NCI-H1417 (cell line): ENCODE measurements at places on chromosomes 16 and 17.
A peak's percentile ranks its signal among the peaks of the same experiment; 100 is the strongest.

DNA sequence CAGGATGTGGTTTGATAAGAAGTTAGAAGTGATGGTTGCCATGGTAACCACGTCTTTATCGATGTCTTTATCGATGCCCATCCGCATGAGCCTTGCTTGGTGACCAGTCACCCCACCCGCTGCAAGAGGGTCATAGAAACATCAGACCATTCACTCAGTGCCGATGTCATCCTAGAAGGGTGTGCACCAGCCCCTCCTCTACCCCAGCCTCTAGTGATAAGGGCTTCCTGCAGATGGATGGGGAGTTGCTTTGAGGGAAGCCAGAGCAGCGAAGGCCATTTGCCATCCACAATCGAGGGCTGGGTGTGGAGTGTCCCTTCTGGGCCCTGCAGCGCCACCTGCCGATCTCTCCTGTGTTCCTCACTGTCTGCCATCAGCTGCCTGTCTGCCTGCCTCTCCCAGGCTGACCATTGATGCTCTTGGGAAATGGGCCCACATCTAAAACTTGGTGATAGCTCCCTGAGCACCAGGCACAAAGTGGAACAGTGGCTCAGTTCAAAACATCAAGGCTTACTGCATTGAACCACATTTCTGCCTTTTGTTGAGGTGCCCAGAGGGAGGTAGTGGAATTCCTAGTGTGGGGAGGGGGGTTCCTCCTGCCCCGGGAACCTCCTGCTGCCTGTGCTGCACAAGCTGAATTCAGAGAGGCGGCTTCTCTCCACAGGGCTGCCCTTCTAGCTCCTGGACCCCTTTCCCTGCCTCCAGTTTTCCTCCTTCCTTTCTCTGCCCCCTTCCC is 8.9 kb downstream of the CALB2 start:
- peak; percentile 16 for DNase-seq

- DNase-seq, result no peak
Observed at GRCh38 chr16:78535098-78535497, 435.6 kb downstream of the WWOX start.

- no peak for DNase-seq
Observed at GRCh38 chr17:78797213-78797612, 15.1 kb upstream of the CYTH1 start.

DNA sequence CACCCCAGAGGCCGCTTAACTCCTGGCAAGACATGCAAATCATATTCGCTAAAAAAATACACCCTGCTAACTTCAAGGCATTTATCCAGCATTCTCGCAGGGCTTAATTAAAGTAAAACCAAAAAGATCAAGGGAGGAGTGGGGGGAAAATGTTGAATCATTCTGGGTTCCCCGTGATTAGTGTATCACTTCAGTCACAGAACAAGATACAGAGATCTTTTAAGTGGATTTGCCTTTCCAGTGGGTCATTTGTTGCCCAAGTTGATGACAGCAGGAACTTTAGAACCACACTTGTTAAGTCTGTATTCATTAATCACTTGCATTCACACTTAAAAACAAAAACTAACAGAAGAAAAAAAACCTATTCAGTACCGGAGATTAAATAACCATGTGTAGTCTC is 17.3 kb downstream of the CRYBA1 start:
- no peak for DNase-seq

DNA sequence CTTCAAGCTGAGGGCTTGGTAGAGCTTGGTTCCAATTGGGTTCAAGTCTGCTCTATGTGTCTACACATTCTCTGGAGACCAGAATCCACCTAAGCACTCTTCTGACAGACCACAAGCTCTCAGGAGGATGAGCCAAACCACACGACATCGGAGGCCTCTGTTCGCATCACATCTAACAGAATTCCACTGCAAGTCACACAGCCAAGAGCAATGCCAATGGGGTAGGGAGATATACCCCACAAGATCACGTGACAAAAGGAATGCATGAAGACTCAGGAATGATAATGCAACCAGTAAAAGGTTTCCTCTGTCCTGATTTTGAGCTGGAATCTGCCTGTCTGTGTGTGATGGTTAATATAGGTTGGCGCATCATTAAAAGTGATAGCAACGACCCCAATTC is 46.6 kb upstream of the RPL38 start:
- no peak for DNase-seq

- no peak for DNase-seq
Observed at GRCh38 chr17:78237401-78238012, 6.1 kb downstream of the TMEM235 start.

GRCh38 chr16:86450691-86451090 is 59.6 kb upstream of the FOXF1 start:
- no peak for DNase-seq

DNA sequence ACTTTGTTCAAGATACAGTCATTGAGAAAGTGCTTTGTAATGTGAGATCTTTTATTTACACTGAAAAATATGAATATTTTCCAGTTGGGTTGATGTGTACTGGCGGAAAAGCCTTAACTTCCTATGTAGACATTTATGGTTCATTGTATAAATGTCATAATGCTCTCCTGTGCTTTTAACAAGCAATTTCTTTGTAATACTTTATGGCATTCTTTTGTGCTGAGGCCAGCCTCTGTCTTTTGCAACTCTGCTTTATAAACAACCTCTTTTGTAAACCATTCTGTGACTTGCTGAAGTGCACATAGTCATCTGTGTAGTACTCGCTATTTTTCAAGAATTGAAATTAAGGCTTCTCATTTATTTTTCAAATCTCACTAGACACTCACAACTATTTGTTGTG is 291.2 kb downstream of the CDH11 start:
- DNase-seq, result no peak

GRCh38 chr17:11928436-11928835 is 68.8 kb downstream of the ZNF18 start:
- DNase-seq, result no peak

GRCh38 chr17:31467502-31468256 is 76.2 kb downstream of the RAB11FIP4 start:
- no peak for DNase-seq

- peak; percentile 71 for DNase-seq
Observed at GRCh38 chr16:57536306-57537193, at the start of gene CCDC102A. TSS of gene CCDC102A (minus strand) at chr16:57536571. CDS start at chr16:57529177, 7,394 bp downstream.

- DNase-seq, result peak; percentile 19
Observed at GRCh38 chr16:87927195-87927562, 9.2 kb downstream of the CA5A start.

DNA sequence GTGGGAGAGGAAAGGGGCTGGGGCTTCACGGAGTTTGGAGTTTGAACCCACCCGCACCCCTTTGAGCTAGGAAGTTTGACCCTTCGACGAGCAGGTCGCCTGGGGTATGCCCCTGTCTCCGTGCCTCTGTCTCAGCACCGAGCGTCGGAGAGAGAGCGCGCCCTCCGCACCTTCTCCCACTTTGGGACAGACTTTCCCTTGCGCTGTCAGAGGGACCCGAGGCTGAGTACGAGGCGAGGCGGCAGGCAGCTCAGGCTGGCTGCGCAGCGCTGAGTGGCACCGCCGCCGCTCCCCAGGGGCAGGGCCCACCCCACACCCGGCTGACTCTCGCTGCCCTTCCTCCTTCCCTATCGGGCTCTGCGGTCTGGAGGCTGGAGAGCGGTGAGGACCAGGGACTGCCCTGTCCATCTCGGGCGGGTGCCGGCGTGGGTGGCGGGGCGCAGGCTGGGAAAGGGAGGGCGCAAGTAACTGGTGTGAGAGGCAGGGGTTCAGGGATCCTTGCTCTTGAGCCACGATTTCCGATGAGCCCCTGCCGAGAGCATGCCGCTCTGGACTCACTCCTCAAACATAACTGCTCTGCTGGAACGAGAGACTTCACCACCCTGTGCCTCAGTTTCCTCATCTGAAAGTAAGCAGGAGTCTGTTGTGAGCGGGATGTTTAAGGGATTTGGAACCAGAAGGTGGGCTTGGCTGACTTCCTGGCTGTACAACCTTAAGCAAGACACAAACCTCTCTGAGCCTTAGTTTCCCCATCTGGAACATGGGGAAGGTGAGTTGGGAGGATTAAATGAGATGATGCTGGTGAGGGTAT is 981 bp downstream of the BEAN1 start:
- no peak for DNase-seq

DNA sequence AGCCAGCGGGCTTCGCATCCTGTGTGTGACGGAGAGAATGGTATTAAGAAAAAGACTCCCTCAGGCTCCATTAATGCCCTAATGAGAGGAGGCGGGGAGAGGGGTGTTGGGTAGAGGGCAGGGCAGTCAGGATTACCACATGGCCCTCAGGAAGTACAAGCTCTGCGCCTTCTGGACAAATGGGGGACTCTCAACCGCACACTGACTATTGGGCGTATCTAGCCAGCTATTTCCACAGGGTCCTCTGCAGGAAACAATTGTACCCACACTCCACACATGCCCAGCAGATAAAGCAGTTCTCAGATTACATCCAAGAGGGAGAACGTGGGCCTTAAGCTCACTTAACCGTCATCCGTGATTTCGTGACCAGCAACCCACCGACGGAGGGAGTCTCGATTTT is 14.7 kb downstream of the NXN start:
- no peak for DNase-seq

DNA sequence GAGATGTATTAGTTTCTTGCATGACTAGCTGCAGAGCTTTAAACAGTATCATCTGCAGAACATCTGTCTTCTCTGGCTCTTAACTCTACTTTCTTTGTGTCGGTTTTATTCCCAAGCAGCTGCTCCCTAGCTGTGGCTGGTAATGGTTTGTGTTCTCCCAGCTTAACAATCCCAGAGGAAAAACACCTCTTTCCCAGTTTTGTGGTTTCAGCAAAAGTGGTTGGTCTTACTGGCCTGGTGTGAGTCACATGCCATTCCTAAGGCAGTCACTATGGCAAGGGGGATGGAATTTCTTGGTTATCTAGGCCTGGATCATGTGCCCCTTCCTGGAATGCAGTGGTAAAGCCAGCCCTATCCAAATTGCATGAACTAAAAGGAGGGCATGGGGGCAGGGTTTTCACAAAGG is 27.5 kb downstream of the OMG start:
- DNase-seq, result no peak

DNA sequence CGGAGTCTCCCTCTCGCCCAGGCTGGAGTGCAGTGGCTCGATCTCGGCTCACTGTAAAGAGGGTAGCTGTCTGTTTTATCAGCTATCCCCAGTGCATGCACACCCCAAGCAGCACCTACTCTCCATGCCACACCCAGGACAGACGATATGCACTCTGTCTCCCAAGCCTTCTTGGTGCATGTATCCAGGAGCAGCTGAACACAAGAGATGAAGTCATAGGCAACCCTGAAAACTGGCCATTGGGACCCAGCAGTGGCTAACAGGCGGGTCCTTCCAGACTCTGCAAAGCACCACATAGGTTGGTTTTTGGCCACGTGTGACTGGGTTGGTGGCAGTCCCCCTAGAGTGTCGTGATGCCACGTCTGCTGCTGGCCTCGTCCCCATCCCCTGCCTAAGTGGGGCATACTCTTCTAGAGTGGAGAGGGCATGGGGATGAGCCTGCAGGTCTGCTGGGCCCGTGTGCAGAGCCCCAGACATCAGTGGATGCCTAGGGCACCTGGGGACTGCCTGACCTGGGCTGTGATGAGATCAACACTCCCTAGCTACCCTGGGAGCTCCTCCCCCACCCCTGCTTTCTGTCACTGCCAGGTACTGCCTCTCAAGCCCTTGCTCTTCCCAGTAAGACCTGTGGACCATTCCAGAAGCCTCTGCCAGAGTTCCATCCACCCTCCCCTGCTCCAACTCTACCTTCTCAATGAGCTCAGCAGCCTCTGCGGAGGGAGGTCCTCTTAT is 9.3 kb downstream of the PDE6G start:
- no peak for DNase-seq

DNA sequence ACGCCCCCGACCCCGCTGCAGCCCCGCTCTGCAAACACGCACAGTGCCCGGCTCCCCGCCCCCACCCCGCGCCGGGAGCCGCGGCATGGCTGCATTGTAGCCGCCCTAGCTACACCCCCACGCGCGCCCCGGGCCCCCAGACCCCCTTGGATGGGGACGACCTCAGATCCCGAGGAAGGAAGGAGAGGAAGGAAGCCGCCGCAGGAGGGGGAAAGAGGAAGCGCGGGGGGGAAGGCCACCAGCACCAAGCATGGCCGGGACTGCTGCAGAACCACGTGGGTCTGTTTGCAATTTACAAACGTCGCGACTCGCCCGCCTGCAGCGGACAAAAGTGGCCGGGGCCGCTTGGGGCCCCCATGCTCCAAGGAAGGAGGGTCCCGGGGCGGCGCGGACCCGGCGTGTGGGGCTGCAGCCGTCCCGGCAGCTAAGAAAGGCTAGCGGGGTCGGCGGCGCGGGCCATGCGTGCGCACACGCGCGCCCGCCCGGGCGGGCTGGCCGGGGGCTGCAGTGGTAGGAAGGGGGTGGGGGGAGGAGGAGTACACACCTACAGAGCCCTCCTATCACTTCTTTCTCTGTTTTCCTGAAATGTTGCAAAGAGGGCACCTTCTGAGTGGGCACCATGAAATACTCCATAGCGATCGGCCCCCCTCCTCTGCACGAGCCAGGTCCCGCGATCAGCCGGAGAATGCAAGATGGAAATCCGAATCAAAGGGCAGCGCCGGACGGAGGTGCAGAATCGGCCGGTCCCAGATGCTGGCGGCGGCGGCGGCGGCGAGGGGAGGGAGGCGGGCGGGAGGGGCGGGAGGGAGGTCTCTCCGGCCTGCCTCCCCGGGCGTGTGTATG is 488 bp downstream of the TFAP4 start:
- DNase-seq, result peak; percentile 80

DNA sequence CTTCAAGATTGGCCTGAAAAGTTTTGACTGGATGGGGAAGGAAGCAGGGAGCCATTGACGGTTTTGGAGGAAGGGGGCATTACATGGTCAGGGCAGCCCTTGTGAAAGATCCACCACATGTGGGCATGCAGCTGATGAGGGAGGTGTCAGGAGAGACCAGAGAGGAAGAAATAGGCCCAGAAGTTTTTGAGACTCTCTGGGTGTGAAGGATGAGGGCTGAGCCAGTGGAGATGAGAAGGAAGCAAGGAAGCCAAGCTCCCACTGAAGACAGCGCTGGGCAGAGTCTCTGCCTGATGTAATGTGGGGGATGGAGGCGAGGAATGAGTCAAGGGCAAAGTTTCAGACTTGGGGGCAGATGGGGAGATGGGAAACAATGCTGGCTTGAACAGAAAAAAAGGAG is 530 bp downstream of the CCL17 start:
- no peak for DNase-seq

DNA sequence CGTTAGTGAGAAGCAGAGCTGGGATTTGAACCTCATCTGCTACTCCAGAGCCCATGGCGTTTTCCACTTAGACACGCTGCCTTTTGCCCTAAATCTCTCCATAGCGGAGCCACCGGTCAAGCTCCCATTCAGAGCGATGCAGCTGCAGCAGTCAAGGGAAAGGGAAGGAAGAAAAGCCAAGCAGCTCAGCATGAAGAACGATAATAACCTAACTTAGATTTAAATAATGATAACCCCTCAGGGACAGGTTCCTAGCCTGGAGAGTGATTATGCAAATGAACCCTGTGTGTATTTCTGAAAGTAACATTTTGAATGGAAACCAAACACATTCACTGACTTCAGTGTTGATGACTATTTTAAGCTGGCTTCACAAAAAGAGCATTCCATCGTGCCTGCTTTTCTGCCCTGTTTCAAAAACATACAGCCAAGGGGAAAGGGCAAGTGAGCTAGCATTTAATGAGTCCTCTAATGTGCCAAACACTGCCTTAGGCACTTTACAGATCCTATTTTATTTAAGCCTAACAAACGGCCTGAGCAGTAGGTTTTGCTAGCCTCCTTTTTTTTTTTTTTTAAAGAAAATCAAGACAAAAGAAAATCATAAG is 798.3 kb downstream of the CDH8 start:
- no peak for DNase-seq

- DNase-seq, result no peak
Observed at GRCh38 chr17:50916708-50917417, 50.7 kb upstream of the TOB1 start.

GRCh38 chr17:55870044-55870443 is 119.2 kb downstream of the PCTP start:
- DNase-seq, result no peak

GRCh38 chr16:21103941-21104860 is 46.4 kb downstream of the DNAH3 start:
- peak; percentile 63 for DNase-seq
